ENCODE measurements at places on chromosomes 11 and 22.

- DNase-seq, result no peak
Measured at GRCh38 chr11:44903518-44903917, 47.2 kb downstream of the TP53I11 start.

DNA sequence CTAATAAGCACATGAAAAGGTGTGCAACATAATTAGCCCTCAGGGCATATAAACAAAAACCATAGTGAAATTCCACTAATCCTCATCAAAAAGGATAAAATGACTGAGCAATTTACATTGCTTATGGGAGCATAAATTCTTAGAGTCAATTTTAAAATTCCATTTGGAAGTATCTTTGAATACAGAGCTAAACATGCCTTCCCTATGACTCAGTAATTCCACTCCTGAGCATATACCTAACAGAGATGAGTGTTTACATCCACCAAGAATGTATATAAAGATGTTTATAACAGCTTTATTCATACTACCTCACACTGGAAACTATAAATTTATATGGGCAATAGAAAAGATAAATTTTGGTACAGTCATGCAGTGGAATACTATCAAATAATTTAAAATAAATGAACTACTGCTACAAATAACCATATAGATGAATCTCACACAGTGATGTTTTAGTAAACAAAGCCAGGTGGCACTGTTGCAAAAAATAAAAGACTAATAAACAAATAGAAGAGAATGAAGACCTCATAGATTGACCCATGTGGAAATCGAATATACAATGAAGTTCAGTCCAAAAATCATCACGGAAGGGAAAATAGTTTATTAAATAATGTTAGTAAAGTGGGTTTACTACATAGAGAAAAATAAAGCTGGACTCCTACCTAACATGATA is 8.2 kb upstream of the OR2D2 start:
- DNase-seq, result no peak

- DNase-seq, result no peak
Measured at GRCh38 chr11:11964774-11965150, 43.7 kb downstream of the DKK3 start.

DNA sequence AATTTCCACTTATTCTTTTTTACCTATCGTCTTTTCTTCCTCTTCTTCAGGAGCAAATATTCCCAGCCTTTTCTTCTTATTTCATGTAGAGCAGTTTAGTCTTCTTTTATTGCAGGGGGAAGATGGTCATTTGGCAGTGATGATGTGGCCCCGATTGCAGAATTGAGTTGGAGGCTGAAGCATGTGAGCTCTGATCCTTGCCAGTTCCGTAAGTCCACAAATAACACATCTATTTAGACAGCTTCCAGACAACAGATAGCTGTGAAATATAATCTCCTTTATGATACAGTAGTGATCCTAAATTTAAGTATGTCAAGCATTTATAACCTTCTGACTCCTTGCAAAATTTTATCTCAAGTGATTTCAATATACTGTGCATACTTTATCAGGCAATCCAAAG is 27.5 kb downstream of the REXO2 start:
- DNase-seq, result no peak

DNA sequence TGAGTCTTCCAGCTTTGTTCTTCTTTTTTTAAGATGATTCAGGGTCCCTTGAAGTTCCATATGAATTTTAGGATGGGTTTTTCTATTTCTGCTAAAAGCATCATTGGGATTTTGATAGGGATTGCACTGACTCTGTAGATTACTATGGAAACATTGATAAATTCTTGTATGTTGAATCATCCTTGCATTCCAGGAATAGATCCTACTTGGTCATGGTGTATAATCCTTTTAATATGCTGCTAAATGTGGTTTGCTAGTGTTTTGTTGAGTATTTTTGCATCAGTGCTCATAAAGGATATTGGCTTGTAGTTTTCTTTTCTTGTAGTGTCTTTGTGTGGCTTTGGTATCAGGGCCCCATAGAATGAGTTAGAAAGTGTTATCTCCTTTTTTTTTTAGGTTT is 34.9 kb upstream of the PHOX2A start:
- no peak for DNase-seq

DNA sequence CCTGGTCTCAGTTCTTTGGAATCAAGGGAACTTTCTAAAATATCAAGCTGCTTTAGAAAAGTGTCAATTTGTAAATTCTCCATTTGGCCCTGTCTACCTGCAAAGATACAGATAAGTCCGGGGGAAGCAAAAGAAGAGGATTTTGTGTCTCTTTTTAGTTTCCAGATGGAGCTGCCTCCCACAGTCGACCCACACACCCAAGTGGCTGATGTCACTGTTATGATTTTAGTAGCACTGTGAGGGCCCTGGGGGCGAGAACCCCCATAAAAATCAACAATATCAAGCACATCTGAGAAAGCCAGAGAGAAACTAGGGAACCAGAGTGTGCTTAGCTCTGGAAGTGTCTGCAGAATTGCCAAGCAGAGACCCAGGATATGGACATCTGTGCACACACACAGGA is 212.7 kb downstream of the LARGE1 start:
- DNase-seq, result no peak

- DNase-seq, result no peak
Measured at GRCh38 chr22:20677684-20678242, 96.2 kb upstream of the SERPIND1 start.

- peak; percentile 75 for DNase-seq
Measured at GRCh38 chr22:28674121-28674563, 5.5 kb downstream of the TTC28 start.

DNA sequence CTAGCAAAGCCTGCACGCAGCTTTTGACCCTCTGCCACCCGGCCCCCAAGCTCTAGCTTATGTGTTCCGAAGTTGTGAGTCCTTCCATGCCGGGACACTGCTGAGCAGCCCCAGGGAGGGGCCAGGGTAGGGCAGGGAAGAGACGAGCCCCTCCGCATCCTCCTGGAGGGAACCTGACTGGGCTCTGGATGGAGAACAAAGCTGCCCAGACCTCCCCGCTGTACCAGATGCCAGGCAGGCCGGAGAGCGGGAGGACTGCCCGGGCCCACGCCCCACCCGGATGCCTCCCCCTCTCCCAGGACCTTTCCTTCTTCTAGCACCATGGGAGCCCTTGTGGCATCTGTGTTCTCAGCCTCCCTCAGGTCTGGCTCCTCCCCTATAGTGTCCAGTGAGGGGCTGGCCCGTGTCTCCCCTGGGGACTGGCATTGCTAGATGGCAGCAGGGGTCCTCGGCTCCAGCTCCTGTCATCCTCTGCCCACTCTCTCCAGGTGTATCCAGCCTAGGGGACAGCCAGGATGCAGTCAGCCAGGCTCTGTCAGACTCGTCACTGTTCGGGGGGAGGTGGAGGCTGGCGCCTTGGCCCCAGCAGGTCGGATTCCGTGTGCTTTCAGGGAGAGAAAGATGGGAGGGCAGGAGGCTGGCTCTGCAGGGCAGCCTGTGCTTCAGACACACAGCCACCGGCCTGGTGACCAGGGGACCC is 46.1 kb downstream of the ALX4 start:
- DNase-seq, result no peak

DNA sequence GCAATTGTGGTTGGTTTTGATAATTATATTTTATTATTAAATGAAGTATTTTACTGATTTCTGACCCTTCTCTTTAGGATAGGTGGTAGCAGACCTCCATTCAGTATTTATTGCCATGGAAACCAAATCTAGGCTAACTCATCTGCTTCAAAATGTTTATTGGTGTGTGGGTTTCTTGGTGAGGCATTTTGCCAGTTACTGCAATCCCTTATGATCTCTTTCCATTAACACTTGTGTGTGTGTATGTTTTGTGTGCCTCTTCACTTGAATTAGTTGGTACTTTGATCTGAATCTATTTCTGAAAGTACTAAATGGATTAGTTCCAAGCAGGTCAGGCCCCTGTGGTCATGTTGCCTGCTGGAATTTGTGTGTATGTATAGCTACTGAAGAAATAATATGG is 184.4 kb upstream of the C11orf87 start:
- DNase-seq, result no peak

- DNase-seq, result no peak
Measured at GRCh38 chr11:2468363-2469235, 23.8 kb downstream of the KCNQ1 start.

DNA sequence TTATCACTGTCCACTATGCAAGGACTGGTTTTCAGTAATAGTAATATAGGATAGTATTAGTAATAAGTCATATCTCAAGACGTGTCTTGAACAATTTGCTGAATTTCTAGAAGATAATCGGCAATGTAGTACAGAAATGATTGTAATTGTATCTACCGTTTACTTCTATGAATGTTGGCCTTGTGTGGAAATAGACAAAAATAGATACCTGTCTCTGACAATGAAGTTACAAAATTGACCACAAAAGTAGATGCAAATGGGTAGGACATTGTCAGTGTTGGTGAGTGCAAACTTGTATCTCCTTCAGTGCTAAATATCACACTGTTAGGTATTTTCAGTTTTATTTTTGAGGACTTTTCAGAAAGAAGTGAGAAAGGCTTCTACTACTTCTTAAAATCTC is 43.1 kb downstream of the SVIP start:
- DNase-seq, result no peak

DNA sequence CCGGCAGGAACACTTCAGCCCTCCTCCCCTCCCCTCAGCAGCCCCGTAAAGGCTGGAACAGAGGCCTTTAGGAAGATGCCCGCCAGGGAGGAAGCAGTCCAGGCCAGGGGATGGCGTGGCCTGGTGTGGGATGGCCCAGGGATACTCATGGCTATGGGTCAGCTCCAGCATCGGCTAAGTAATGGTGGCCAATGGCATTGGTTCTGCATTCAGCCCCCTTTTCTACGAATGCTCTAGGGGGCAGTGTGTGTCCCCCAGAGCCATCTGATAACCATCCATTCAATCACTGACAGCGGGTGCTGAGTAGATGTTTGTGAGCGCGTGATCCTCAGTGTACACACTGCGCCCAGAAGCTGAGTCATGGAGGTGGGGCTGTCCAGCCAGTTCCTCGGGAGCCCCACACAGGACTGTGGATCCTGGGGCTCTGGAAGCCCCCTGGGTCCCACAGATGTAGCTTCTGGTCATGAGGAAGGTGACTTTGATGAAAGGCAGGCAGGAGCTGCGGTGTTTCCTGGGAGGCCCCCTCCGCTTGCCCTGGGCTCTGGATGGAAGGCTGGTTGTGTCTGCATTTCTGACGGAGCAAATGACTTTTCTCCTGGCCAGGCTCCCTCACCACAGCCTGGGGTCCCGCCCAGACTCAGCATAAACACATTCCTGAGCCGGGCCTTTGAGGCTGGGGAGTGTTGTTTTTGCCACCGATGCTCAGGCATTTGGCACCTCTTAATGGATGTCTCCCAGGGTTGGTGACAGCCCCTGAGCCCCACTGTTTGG is 46.5 kb downstream of the FBLN1 start:
- no peak for DNase-seq

- DNase-seq, result no peak
Measured at GRCh38 chr11:724778-725386, 18.9 kb downstream of the EPS8L2 start.

DNA sequence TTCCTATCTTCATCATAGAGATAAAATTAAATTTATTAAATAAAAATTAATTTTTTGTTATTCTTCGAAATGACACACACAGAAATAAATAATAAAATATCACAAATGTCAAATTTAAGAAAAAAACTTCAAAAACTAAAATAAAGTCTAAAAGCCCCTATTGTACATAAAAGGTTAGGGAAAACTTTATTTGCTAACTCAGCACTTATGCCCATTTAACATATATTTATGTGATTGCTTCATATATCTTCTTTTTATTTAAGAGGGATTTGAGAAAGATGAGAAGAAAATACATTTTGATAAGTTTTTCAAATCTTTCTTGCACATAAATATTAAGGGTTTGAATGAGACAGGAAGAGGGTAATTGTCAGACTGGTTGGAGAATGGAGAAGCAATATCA is 2350.4 kb upstream of the RAG2 start:
- no peak for DNase-seq

DNA sequence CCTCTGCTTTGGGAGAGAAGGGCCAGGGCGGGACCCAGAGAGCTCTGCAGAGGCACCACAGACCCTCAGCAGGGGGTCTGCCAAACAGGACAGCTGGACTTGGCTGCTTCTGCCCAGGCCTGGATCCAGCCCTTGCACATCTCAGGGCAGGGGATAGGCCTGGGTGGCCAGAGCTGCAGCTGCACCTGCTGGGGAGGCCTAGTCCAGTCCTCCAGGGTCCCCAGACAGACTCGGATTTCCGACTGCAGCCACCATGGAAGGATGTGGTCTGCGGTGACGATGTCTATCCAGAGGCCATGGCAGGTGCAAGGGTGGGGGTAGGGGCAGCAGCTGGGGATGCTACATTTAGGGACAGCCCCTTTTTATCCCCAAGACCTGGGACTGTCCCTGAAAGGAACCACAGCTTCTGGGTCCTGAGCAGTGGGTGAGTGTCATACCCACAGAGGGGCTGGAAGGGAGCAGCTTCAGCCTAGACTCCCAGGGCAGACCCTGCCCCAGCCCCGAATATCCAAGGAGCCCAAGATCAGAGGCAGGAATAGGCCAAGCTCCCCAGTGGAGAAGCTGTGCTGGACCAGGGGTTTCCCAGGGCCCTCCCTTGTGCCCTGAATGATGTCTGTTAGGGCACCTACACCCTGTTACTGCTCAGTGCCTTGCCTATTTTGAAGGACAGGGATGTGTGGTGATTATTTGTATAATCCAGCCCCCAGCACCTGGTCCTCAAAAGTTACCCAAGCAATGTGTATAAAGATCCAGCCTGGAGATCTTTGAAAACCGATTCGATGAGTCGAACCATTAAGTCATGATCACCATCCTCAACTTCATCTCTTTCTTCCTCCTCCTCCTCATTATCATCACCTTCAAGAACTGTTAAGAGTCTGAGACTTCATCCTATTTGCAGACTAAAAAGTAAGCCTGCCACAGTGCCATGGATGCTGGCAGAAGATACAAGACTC is 2.5 kb upstream of the IGLL5 start:
- no peak for DNase-seq

- no peak for DNase-seq
Measured at GRCh38 chr22:48152164-48152775, 1389.8 kb downstream of the TBC1D22A start.

GRCh38 chr11:17350455-17351171 is 987 bp upstream of the NCR3LG1 start:
- DNase-seq, result no peak

DNA sequence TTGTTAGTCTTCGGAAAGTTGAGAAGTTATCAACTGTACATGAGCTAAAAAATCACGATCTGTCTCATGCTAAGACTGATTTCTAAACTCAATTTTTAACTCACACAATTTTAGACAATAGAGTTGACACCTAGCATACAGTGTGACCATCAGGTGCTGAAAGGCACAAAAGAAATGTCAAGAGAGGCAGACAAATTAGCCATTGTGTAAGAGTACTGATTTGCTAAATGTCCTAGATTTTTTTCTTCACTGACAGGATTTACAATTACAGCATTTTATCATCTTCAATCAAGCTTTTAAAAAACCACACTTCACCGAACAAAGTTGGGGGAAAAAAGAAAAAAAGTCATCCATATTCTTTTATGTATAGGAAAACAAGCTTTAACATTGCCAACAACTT is 7.0 kb downstream of the LGR4 start:
- DNase-seq, result no peak

GRCh38 chr11:129815596-129816461 is at the start of gene TMEM45B:
Gene TMEM45B (plus strand): TSS chr11:129815848. CDS start chr11:129852483, 36,635 bp downstream.
- DNase-seq, result peak; percentile 18

GRCh38 chr11:46288451-46288850 is 11.0 kb downstream of the CREB3L1 start:
- DNase-seq, result no peak

All from CD4-positive, alpha-beta T cell treated with Interleukin-21 for 1 hour (primary cell).